Hematopoietic multipotent progenitor cell (in vitro differentiated cells): ENCODE measurements at places on chromosomes 5 and 9.

DNA sequence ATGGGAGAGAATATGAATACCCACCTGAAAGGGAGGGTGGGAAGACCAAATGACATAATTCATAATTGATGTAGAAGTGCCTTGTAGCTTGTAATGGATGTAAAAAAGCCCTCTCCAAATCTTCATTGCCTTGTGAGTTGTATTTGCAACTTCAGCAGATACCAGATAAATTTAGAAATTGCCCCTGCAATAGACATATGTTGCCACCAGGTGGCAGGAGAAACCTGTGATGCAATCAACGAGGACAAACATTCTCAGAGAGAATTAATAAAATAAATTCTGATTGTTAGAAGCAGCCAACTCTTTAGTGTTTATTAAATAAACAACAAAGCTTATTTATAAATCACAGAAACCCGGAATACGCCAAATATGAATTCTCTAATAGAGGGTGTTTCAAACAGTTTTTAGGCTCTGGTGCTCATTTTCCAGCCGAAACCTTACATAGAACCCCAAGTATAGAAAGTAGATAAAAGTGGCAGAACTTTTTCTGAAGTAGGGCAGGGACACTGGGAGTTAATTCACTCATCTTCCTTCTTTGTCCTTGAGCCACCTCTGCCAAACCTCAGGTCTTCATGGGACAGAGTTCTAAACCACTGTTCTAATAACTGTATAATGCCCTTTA lies 147.8 kb downstream of the TMEM38B start:
- peak; percentile 22 for DNase-seq

GRCh38 chr9:112112941-112113681 lies 62.0 kb downstream of the SUSD1 start:
- DNase-seq, result no peak

- DNase-seq, result no peak
Observed at GRCh38 chr5:176787676-176788075, 22.7 kb upstream of the UNC5A start.

- DNase-seq, result no peak
Observed at GRCh38 chr5:140664030-140664358, 710 bp upstream of the WDR55 start.

GRCh38 chr5:57435701-57436134 lies 46.9 kb downstream of the ACTBL2 start:
- DNase-seq, result no peak

- DNase-seq, result no peak
Observed at GRCh38 chr5:1325870-1326531, 18.9 kb downstream of the CLPTM1L start.

GRCh38 chr9:34744295-34745221 lies 34.6 kb upstream of the CCL21 start:
- DNase-seq, result no peak

GRCh38 chr5:16987776-16988175 lies 51.7 kb upstream of the MYO10 start:
- no peak for DNase-seq

- DNase-seq, result no peak
Observed at GRCh38 chr5:172973931-172974330, 9.6 kb upstream of the ATP6V0E1 start.

- no peak for DNase-seq
Observed at GRCh38 chr9:115850548-115851304, 302.9 kb upstream of the PAPPA start.

DNA sequence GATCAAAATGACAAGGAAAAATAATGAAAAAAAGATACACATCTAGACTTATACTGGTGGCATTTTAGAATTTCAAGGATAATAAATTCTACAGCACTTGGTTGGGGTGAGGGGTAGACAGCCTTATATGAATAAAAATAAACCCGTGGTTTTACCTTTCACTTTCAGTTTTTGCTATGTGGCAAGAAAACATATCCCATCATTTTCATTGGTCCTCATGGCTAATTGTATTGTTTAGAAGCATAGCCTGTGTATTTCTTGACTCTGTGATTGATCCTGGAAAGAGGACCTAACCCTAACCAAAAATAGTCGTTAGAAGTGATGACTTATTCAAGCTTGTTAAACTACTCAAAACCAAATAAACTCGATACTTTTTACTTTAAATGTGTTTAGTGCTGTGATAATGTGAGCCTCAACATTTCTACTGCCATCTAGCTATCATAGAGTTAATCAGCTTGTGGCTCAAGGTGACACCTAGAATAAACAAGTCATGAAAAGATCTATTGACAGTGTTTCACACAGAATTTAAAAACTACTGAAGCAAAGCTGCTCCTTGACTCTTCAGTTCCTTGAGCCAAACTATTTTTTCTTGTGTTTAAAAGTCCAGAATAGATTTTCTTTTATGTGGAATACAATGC lies 153.3 kb upstream of the IZUMO3 start:
- DNase-seq, result no peak

DNA sequence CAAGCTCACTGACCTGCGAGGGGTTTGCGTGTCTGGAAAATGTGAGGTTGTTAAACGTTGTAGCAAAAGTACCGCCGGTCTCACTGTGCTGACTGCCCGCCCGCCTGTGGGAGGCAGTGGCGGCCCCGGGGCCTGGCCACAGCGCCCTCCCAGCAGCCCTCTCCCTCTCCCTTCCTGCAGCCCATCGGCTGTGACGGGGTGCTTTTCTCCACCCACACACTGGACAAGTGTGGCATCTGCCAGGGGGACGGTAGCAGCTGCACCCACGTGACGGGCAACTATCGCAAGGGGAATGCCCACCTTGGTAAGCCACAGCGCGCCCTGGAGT lies 6.2 kb downstream of the ADAMTSL2 start:
- no peak for DNase-seq

DNA sequence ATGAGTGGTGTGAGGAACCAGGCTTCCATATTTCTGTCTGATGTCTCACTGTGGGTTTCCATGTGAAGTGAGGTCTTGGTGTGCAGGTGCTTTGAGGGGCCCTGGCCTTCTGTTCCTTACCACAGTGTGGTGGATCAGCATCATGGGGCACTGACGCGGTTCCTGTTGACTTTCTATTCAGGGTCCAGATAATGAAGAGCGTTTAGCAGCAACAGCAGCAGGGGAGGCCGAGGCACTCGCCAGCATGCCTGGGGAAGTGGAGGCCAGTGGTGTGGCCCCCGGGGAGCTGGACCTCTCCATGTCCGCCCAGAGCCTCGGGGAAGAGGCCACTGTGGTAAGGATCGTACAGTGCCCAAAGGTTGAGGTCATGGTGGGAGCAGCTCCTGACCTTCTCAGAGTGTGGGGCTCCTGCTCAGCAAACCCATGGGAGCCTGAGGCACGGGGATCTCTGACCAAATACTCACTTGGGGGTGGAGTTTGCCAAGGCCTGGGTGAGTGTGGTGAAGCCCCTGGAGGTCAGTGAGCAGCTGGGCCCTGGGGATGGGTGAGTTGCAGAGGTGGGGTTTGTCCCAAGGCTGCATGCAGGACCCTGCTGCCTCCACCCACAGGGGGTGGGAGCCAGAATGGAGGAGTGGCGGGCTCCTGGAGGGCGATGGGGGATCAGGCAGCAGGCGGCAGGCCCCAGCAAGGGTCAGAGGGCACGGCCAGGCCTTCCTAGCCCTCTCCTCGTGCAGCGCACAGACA lies 61.2 kb downstream of the COL15A1 start:
- no peak for DNase-seq

DNA sequence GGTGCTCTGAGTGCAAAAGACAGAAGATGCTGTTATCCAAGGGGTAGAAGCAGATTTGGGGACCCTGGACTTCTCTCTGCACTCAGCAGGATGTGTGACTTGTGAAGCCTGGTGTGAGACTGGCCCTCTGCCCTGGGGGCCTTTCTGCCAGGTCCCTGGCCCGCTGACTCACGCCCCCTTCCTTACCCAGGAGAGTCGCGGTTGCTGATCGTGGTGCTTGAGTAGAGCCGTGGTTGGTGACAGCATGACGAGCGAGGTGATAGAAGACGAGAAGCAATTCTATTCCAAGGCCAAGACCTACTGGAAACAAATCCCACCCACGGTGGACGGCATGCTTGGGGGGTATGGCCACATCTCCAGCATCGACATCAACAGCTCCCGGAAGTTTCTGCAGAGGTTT lies 6.5 kb downstream of the NTMT1 start:
- DNase-seq, result no peak

DNA sequence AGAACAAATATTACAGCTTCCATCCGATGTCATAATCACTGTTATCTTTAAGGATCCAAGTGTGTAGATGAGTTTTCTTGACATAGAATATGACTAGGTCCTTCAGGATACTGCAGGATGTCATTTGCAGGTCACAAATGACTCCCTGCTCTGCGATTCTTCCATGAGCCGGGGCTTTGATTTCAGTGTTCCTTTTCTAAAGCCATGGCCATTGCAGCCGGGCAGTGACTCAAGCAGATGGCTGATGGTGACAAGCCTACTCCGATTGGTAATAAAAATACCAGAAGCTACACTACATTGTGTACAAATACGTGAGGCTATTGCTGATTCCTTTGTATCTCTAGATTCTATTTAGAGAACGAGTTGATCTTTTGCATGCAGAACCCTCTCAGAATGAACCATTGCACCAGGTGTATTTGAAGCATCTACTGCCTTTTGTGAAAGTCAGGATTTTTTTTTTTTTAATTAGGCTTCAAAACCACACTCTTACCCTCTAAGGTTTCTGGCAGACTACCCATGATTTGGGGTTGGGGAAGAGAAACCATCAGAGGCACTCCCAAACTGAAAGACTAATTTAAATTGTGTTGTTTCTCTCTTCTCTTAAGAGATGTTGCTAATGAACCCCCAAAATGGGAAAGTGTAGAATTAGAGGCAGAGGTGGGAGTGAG lies 271.0 kb upstream of the ADRA1B start:
- DNase-seq, result no peak

- no peak for DNase-seq
Observed at GRCh38 chr9:114722081-114722621, 40.2 kb upstream of the TEX48 start.

DNA sequence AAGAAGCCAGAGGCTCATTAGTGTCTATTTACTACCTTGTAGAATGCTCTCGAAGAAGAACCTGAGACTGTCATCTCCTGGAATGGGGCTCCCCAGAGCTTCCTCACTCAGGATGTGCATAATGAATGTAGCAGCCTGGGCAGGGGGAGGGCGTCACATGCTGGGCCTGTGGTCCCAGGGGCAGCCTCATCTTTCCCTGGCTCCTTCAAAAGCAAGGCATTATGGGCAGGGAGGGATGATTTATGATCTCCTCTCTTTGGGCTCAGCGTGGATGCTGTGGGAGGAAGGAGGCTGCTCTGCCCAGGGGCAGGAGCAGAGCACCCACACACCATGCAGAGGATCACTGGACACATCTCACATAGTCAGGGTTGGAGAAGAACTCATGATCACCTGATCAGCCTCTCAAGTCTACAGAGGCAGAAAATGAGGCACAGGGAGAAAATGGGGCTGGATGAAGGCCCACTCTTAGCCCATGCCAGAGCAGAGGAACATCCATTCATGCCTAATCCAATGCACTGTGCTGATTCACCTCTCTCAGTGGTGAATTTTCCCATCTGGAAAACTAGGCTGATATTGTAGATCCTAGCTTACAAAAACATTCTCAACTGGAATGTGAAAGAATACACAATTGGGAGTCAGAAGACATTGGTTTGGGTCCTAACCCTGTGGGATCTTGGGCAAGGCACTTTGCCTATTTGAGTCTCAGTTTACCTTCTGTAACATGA lies 173.7 kb downstream of the CARTPT start:
- no peak for DNase-seq

GRCh38 chr5:57804007-57804444 lies 321.4 kb upstream of the ACTBL2 start:
- DNase-seq, result no peak

GRCh38 chr5:138985683-138986082 lies 110.5 kb upstream of the LRRTM2 start:
- DNase-seq, result no peak

- no peak for DNase-seq
Observed at GRCh38 chr9:75198436-75198835, 110.1 kb downstream of the OSTF1 start.

DNA sequence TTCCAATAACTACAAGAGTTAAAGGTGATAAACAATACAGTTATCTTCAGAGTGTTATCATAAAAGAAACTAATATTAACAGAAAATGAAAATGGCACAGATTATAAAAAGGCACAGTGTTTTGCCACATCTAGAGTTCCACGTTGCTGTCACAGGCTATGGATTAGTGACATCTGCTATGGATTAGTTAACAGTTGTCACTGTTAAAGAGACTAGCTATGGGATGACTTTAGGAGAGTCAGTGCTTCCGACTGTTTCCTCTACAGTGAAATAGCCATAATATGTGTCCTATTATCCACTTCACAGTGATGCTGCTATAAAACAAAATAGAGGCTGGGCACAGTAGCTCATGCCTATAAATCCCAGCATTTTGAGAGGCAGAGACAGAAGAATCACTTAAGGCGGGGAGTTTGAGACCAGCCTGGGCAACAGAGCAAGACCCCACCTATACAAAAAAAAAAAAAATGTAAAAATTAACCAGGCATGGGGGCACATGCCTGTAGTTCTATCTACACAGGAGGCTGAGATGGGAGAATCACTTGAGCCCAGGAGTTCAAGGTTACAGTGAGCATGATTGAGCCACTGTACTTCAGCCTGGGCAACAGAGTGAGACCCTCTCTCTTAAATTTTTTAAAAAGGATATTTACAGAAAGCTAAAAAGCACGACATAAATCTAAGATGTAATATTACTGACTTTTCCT lies 19.7 kb downstream of the MAPKAP1 start:
- no peak for DNase-seq

DNA sequence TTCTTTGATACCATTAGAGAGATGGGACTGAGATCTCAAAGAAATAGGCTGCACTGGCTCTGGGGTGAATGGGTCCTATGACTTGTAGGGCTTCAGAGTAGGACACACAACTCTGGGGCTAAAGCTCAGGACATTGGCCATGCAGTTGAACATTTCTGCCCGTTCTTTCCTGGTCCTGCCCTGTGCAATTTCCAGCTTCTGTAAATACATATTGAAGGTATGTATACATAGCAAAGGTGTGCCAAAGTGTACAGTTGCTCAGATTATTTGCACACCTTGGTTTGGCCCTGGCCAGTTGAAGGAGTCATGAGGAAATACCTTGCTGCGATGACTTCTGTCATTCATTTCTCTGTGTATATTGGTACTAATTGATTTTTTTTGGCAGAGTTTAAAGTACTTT lies 52.8 kb upstream of the TAF11L2 start:
- no peak for DNase-seq

DNA sequence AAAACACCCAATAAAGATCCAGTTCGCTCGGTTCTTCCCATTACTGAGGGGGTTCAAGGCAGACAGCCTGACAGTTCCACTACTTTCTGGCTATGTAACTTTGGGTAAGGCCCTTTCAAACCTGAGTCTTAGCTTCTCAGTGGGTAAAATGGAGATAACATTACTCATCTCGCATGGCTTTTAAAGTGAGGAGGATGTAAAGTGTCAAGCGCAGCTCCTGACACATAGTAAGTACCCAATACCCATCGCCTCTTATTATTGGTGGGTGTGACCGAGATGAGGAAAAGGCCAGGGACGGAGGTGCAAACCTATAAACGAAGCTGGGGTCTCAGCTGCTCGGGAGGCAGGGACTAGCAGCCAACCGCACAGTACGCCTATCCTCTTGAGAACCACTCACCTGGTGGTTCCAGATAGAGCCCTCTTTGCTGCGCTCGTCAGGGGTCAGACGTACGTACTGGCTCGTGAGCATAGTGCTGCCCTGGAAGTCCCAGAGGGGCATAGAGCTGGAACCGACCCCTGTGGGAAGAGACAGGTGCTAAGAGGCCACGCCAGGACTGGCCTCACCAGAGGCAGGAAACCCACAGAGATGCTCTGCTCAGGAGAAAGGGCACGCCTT lies 584 bp downstream of the LMAN2 start:
- DNase-seq, result no peak

GRCh38 chr9:137300567-137301080 lies 1.4 kb downstream of the NRARP start:
- peak; percentile 39 for DNase-seq

- DNase-seq, result no peak
Observed at GRCh38 chr5:81305785-81306184, 4.4 kb downstream of the ZCCHC9 start.
